ENCODE measurements at places on chromosomes 7 and 10. TPM values are rescaled to one million over a fixed set of nuclear protein-coding genes. Genes with fewer than 3 reads are reported as not detected.
A peak's percentile ranks its signal among the peaks of the same experiment; 100 is the strongest.

Gene ABCC2
- polyA plus RNA-seq: 1.00 TPM

Gene PDE6C
- 0.24 TPM for polyA plus RNA-seq

Gene CAV2
- polyA plus RNA-seq: 30.3 TPM

Gene SLC13A4
- 3.1 TPM for polyA plus RNA-seq

Gene ATP6V0A4
- 65.9 TPM for polyA plus RNA-seq

Gene TMEM176A
- 131 TPM for polyA plus RNA-seq

Gene MRLN
- polyA plus RNA-seq: not detected

- peak; percentile 79 for DNase-seq
These were observed 178.2 kb downstream of the DIP2C start for GRCh38 chr10:511101-511848.

GRCh38 chr7:85070967-85071628 lies 115.8 kb downstream of the SEMA3D start:
- DNase-seq: no peak

DNA sequence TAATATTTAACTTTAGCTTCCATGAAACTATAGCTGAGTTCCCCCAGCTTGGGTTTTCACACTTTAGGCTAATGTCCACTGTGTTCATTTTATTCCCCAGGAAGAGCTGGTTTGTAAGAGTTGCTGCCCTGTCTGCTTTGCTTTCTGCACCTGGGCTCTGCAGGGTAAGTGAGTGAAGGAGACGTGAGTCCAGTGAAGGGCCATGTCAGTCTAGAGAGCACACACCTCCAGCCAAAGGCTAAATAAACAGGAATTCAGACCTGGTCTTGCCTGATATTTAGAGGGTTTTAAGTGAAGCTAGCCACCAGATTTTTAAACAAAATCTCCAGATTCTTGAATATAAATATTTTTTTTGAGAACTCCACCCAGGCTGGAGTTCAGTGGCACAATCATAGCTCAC lies 24.5 kb upstream of the FZD1 start:
- no peak for DNase-seq

Measured in left renal pelvis (tissue), 4 donors.